Stomach (tissue), 19 donors: ENCODE measurements at places on chromosomes 5 and 9. TPM values are rescaled to one million over a fixed set of nuclear protein-coding genes. Genes with fewer than 3 reads are reported as not detected.

- no peak for DNase-seq
Measured at GRCh38 chr5:151589878-151590570, 1.1 kb downstream of the FAT2 start.

- no peak for DNase-seq
Measured at GRCh38 chr9:84772511-84772910, 103.0 kb downstream of the NTRK2 start.

DNA sequence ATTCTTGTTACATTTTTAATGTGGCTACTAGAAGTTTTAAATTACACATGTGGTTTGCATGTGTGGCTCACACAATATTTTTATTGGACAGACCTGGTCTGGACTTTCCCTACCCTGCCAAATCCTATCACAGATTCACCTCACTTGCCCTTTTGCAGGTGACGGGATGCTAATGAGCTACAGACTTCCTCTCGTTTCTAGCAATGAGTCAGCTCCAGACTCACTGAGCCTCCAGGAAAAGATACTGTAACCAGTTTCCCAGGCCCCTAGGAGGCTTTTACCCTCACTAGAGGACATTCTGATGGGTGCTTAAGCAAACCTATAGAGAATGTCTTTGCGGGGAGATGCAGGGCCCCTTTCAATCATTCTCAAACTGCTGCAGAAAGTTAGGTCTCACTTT, 135.4 kb downstream of the WDR41 start:
- no peak for DNase-seq

DNA sequence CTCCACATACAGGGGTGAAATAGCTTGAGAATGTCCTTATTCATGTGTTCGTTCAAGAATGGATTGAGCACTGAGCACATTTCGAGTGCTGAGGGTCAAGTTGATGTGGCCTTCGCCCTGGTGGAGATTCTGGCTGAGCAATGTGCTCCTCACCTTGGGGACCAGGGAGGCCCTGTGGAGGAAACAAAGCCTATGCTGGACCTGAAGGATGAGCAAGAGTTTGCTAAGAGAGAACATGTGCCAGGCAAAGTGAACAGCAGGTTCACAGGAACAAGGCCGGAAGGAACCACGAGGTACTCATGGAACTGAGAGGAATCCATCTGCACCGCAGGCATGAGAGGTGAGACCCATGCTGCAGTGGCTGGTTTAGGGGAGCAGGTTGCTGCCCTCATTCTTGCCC, 102.4 kb downstream of the PSD2 start:
- DNase-seq: no peak

Gene HTR1A
- total RNA-seq: not detected

Gene PCDHGB2
- total RNA-seq: 9.9 TPM

Gene INSL4
- total RNA-seq: not detected

GRCh38 chr5:68272289-68272688, 56.7 kb downstream of the PIK3R1 start:
- DNase-seq: no peak

GRCh38 chr5:135130261-135131215, 96.5 kb upstream of the PITX1 start:
- DNase-seq: no peak

Gene TAF1L
- not detected for total RNA-seq

Gene SET
- 202 TPM for total RNA-seq

DNA sequence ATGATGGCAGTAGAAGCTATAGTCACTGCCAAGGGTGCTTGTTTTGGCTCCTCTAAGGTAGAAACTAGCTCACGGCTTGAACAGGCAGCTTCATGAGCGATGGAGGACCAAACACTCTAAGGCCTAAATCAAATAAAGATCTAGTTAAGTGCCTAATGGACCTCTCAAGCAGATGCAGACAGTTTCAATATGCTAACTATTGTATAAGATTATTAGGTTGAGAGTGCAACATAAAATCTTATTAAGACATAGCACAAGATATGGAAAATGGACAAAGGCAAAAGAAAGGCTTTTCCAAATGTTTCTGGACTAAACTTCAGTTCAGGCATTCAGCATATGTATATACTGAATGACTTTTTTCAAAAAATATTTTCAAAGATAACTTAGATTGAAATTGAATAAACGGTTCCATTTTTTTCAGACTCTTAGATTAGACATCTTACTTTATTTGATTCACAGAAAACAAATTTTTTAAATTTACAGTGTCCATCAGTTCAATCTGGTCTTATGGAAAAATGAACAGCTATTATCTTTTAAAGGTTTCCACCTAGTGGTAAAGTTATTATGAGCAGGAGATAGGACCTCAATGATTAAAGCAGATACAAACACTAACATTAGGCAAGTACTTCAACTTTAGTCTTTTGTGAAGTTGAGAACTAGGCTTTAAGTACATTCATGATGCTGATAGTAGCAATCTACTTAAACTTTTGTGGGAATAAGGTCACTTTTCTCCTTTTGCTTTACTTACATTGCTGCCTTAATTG, 1167.7 kb downstream of the MAT2B start:
- peak; percentile 2 for DNase-seq

Gene KCTD16
- not detected for total RNA-seq
